ENCODE measurements at places on chromosomes 5 and 9.

DNA sequence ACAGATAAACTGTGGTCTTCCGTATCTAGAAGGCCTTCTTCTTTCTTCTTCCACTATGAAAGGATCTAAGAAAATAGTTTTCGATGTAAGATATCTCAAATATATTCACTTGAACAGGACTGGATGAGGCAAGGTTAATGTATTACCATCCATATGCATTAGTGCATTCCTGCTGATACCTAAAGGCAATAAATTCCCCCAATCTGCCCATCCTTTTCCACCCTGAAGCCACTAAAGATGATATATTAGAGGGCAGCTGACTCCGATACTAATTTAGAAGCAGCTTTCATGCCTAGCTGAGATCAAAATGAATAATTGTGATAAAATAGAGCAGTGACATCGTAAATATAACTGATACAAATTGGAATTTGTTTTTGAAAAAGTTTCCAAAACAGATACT lies 63.3 kb downstream of the DEPDC1B start:
- DNase-seq = no peak

GRCh38 chr9:114015607-114016006 lies 62.5 kb downstream of the AMBP start:
- no peak for DNase-seq

DNA sequence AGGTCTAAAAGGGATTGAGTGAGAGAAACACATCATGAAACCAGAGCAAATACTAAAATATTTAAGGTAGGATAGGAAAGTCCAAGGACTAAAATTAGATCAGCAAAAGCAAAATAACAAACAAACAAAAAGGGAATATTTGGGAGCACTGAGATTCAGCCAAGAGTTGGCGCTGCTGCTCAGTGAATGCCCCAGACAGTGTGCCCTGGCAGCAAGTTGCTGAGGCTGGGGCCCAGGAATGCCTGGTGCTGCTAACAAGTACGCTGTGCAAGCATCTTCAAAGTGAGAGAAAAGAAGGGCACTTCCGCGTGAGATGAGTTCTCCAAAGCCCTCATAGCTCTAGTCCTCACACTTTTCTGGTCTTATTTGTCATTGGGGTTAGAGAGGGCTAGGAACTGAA lies 603.3 kb downstream of the EFNA5 start:
- no peak for DNase-seq

GRCh38 chr9:2021731-2022130 lies 6.6 kb downstream of the SMARCA2 start:
- no peak for DNase-seq

GRCh38 chr5:141411575-141411974 lies 1.2 kb upstream of the PCDHGA10 start:
- no peak for DNase-seq

GRCh38 chr9:14935964-14936363 lies 25.7 kb upstream of the FREM1 start:
- DNase-seq = no peak

- peak; percentile 32 for DNase-seq
Measured at GRCh38 chr5:10649666-10650380, 86.0 kb downstream of the ANKRD33B start.

DNA sequence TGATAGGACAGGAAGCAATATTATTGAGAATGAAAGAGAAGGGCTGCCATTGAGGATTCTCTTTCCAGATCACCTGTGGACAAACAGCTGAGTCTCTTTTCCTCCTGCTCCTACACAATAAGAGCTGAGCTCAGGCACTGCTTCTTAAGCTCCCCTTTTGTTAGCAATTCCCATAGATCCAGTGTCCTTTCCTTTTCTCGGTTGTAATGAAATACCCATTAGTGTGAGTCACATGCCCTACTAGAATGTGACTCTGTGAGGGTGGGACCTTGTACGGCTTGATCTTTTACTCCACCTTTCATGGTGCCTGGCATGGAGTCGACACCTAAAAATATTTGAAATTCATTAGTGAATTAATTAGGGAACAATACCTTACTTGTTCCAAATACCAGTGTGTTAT lies 269.2 kb downstream of the NR3C1 start:
- no peak for DNase-seq

DNA sequence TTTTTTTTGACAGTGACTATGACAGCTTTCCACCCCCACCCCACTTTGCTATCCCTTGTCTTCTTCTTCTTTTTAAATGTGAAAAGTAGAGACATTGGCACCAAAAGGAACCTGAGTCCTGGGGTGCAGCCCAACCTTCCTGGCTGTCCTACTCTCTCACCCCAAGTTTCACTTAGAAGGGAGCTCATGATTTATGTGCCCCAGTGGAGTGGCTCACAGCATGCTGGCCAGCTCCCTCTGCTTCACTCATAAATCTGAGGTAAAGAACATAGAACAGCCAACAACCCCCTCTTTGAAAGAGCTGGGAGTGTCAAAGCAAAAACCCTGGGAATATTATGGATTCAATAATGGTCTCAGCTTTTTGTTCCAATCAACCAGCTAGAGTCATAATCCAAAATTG lies 196.3 kb upstream of the DAPK1 start:
- no peak for DNase-seq

DNA sequence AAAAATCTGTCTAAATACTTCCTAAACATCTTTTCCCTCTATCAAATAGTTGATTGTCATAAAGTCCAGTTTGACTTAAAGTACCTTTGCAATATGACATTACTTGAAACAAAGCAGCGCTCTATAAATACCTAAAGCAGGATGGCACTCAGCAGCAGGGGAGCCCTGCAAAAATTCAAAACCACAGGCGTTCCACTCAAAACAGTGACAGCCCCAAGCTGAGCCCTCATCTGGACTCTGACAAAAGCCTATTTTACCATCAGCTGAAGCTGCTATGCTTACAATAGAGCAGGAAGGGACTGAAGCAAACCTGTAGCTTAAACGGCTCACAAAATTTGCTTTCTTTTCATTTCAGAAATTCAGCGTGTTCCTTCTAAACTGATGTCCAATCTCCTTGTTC lies 11.5 kb downstream of the GABRA6 start:
- no peak for DNase-seq

GRCh38 chr5:57434683-57435082 lies 47.9 kb downstream of the ACTBL2 start:
- DNase-seq = no peak

DNA sequence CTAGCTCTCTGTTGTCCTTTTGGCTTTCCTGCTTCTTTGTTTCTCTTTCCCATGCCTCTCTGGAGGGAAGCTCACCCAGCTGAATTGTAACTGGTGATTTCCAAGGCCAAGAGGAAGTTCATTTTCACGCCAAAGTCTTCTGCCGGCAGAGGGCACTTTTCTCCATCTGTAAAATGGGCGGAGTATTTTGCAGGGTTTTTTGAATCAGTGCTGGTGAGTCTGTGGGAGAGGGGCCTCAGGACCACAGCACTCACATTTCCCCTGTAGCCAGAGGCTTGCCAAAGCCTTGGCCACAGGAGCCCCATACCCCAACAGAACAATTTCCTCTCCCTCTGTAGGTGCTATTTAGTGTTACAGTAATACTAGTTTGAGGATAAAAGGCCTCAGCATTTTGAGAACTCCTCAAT lies 42.3 kb upstream of the MATR3 start:
- DNase-seq = no peak

DNA sequence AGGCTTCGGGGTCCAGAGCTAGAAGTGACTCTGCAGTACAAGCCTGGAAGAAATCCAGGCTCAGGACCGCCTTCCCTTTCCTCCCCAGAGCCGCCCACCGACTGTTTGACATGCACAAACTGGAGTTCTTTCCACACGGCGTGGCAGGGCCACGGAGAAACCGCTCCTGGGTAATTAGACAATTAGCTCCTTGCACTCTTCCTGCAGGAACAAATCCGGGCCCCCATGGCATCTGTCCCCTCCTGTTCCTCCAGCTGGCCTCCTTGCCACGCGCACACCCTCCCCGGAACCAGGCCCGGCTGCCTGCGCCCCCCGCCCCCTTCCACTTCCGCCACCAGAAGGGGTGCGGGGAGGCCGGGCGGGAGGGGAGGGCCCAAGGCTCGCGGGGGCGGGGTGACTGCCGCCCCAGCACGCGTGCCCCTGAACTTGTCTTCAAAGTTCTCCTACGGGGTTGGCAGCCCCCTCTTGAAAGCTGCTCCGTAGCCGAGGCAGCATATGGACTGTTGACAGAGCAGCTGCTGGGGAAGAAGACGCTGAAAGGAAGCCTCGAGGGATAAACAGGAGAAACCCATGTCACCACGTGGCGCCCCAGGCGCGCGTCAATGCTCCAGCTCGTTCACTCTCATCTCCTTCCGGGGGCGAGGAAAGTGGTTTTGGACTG lies 74.3 kb downstream of the SEC61B start:
- DNase-seq = peak; percentile 85

DNA sequence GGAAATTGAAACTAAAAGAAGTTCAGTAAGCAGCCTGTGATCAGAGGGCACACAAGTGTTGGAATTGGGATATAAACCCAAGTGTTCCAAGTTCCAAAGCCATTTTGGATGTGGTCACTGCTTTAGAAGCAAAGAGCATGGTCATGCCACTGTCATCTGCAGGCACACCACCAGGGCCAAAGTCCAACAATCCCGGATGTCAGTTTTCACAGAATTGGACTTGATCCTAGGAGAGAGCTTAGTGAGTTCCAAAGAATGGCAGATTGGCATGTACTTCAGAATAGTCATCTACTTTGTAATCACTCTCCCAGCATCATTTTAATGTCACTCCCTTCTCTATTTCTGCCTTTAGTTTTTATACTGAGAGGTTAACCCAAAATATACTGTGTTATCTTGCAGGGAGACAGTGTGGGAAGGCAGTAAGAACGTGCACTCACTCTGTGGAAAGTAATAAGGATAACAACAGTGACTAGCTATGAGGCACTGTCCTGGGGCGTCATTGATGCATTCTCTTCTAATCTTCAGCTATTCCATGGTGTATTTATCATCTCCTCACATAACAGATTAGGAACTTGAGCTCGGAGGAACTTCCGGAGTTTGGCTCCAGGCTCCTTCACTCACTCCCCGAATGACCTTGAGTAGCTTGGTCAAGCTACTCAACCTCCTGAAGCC lies 388.0 kb downstream of the ACTL7B start:
- DNase-seq = no peak

DNA sequence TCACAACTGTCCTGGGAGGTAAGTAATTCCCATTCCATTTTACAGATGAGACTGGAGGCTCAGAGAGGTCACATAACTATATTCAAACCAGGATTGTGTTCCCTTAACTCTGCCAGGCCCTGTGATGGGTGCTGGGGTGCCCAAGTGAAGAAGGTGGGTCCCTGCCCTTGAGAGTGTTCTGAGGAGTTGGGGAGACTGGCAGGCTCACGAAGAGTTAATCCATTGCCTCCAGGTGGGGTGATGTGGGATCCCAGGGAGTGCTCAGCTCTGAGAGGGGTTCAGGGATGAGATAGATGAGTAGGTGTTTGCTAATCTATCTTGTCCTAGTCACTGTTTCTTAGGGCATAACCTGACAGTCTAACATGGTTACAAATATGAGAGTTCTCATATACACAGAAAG lies 36.7 kb downstream of the GSN start:
- peak; percentile 15 for DNase-seq

DNA sequence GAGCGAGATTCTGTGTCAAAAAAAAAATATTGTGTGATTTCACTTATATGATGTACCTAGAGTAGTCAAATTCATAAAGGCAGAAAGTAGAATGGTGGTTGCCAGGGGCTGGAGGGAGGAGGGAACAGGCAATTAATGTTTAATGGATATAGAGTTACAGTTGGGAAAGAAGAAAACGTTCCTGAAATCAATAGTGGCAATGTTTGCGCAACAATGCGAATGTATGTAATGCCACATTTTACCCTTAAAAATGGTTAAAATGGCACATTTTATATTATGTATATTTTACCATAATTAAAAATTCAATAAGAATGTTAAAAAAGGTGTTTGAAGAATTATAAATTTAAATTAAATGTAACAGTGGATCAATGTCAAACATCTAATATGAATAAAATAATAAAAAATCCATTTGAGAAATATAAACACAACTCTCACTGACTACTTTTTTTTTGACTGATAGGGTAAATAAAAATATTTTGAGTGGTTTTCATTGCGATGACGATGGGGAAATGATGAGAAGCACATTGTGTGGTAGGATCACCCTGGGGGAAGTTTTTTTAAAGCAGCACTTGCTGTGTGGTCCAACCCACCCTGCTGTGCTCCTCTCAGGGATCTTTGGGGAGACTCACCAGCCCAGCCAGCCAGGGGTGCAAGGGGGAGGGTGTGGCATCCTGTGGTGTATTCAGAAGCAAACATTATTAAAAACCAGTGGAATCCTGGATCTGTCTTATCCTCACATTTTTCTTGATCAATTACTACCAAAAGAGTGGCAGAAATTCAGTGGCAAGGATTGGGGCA lies 4.3 kb downstream of the FYB1 start:
- no peak for DNase-seq

- DNase-seq = peak; percentile 84
Measured at GRCh38 chr9:89444274-89444673, 53.6 kb downstream of the SEMA4D start.

DNA sequence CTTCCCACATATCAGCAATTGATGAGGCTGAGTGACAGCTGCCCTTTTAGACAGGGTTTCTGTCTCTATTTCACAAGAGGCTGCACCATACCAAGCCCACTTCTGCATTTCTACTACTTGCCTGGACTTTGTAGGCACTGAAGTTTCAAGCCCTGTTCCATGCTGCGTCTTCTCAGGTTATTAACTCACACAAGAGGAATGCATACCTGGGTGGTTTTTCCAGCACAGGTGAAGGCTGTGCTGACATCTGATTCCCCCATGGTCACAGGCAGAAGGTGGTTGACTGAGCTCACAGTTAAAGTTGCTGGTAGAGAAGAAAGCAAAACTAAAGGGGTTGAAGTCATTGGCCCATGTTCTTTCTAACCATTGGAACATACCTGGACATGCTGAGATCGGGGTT lies 86.6 kb downstream of the MAMDC2 start:
- DNase-seq = no peak

GRCh38 chr5:149847611-149848010 lies 97.0 kb downstream of the PDE6A start:
- DNase-seq = peak; percentile 35

GRCh38 chr5:76867038-76867437 lies 17.2 kb downstream of the S100Z start:
- DNase-seq = no peak

DNA sequence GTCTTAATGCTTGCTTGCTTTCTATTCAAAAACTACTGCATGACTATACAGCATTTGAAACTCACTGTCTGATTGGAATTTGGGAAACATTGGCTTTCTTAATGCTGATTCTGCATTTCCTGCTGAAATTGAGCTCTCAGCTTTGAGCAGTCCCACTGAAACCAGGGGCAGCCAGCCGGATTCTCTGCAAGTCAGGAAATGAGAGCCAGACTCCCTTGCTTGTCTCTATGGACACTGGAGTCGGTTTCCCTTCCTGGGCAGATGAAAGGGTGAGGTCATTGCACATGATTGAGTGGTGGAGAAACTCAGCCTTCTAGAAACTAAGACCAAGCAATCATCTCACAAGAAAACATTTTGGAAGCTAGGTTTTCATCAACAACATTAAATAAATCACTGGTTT lies 119.7 kb upstream of the SPATA31C2 start:
- no peak for DNase-seq

- DNase-seq = no peak
Measured at GRCh38 chr9:91359734-91360470, 1.8 kb downstream of the AUH start.

- DNase-seq = no peak
Measured at GRCh38 chr5:155996123-155996522, 330.8 kb upstream of the SGCD start.

GRCh38 chr9:21432672-21433425 lies 7.4 kb upstream of the IFNA1 start:
- DNase-seq = no peak

GRCh38 chr5:57406641-57407040 lies 76.0 kb downstream of the ACTBL2 start:
- no peak for DNase-seq

GRCh38 chr9:116155698-116156039 lies 2.1 kb downstream of the PAPPA start:
- DNase-seq = no peak

GRCh38 chr9:73176450-73176875 lies 24.8 kb downstream of the ANXA1 start:
- DNase-seq = no peak
